ENCODE measurements at places on chromosomes 12 and 14.

- peak; percentile 89 for DNase-seq
Observed at GRCh38 chr12:121466794-121467637, 67.1 kb downstream of the RNF34 start.

GRCh38 chr12:85156569-85156968 lies 120.4 kb downstream of the LRRIQ1 start:
- no peak for DNase-seq

DNA sequence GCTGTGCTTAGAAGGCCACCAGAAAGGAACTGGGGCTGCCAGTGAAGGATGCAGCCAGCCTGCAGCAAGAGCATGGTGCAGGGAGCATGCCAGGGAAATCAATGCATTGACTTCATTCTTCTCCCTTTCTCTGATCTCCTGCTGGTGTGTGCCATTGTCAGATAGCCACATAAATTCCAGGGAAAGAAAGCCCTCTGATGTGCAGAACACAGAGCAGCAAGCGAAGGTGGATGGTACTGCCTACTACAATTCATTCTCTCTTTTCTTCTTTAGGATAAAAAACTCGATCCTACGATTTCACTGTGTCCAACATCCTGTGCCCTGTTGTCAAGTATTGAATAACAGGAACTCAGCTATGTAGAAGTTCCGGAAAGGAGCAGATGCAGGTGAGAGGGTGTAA lies 446.7 kb upstream of the TMEM132C start:
- no peak for DNase-seq

- no peak for DNase-seq
Observed at GRCh38 chr12:131368668-131369071, 342.2 kb upstream of the SFSWAP start.

- DNase-seq, result no peak
Observed at GRCh38 chr14:53872681-53873089, 83.9 kb downstream of the BMP4 start.

GRCh38 chr12:128649902-128650301 lies 173.9 kb downstream of the SLC15A4 start:
- no peak for DNase-seq

- no peak for DNase-seq
Observed at GRCh38 chr14:99593971-99594841, 9.8 kb downstream of the CCDC85C start.

GRCh38 chr12:44775901-44776300 lies 100.2 kb downstream of the NELL2 start:
- no peak for DNase-seq

DNA sequence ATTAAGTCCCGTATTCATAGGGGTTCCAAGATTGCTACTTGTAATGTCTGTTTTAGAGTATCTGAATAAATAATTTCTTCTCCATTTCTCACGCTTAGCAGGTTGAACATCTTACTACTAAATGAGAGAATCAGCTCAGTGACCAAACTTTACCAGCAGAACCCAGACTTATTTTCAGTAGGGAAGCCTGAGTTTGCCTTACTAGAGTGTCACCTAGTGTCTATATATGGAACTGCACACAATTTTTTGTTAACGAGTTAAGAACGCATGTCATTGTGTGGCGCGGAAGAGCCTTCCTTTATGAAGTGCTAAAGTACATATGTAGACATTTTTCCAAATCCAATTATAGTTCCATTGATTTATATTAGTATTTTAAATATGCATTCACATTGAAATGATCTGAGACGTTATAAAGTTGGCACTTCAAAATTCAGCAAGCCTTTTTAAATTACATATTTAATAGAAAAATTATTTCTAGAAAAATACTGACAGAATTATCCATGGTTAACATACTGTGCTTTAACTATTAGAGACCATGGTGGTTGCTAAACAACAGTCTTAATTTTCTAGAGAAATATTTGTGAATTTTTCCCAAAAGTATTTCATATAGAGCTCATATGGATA lies 88.3 kb downstream of the RPS29 start:
- peak; percentile 59 for DNase-seq

DNA sequence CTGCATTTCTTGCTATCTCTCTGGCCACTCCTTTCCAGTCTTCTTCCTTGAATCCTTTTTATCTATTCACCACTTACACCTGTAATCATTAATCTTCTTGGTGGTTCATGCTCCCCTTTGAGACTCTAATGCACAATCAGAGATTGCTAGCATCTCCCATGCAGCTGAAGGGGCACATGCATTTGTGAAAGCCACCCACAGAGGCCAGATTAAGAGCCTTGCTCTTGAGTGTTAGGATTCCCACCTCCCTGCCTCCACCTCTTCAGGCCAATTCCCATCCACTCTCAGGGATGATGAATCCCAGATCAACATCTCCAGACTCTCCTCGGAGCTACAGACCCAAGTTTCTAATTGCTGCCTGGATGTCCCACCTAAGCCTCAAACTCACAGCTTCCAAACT lies 19.4 kb upstream of the KRT18 start:
- DNase-seq, result no peak

GRCh38 chr12:38144601-38145436 lies 171.8 kb upstream of the ALG10B start:
- no peak for DNase-seq
